ENCODE measurements at places on chromosomes 16 and 17.

GRCh38 chr17:32350666-32351418 is 885 bp downstream of the ZNF207 start:
- peak; percentile 73 for DNase-seq

GRCh38 chr16:53714205-53715022 is 10.5 kb downstream of the FTO start:
- DNase-seq: no peak

- no peak for DNase-seq
These were observed 14.6 kb downstream of the CRISPLD2 start for GRCh38 chr16:84834403-84834772.

DNA sequence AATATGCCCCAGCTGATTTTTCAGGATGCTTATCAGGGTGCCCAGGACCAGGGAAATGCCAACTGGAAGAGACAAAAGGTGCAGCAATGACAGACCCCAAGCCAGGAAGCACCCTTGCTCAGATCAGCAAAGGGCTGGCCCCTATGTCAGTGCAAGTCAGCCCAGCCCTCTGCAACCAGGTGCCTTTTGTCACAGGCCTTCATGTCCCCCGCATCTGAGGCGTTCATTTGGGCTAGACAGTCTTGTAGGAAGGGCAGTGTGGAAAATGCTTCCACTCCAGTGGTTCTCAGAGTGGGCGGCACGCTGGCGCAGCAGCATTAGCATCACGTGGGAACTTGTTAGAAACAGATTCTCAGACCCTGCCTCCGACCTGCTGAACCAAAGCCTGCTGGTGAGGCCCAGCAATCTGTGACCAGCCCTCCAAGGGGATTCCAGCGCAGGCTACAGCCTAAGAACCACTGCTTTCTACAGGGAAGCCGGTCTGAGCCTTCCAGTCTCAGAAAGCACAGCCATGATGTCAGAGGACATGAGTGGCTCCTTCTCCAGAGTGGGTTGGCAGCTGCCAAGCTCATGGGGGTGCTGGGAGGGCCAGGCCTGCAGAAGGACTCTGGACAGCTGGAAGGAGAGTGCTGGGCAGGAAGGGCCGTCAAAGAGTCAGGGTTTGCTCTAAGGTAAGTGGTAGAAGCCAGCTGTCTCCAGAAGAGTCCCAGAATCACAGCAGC is 13.1 kb downstream of the SLC47A2 start:
- DNase-seq: no peak

GRCh38 chr17:75047398-75048098 is 523 bp downstream of the KCTD2 start:
- peak; percentile 16 for DNase-seq

DNA sequence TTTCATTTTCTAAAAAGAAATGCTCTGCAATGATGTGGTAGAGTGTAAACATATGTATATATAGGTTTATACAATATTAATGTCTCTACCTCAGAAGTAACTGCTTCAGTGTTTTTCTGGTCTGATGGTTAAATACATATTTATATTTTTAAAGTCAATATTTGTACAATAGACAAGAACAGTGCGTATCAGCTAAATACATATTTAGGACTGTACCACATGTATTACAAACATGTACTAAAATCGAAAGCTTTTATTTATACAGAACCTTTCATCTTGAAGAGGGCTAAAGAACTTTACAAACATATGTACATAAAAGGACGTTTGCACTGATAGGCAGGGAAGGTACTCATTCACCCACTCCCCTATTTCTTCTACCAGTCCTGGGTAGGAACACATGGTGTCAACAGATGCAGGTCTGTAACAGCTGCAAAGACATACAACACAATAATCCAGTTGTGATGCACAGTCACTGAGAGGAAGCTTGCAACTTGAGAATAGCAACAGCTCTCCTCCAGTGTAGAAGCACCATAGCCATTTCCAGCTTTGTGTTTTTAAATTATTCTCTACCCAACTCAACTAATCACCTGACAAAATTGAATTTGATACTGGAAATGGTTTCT is 206.9 kb upstream of the C17orf78 start:
- no peak for DNase-seq

DNA sequence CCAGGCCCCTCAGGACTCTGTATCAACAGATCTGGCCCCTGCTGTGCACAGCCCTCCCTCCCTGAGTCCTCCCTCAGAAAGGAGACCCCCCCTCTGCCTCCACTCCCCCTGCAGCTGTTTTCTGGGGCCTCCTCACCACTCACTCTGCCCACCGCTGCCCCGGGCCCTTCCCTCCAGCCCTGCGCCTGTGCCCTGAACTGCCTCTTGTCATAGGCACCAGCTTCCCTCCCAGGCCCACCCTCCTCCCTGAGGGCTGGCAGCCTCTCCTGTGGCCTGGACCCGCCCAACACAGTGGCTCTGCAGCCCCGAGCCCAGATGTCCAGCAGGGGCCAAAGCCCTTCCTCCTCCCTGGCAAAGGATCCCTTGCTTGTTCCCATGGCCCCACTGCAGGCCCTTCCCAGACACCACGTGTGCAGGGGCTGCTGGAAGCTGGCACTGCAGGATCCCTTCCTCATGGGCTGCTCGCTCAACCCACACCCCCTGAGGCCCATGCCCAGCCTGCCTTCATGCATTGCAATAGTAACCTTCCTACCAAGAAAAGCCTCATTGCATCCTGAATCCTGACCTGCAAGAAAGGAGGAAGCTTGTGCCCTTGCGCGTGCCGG is 25.8 kb downstream of the GNPTG start:
- DNase-seq: no peak

GRCh38 chr16:26993511-26993910 is 73.2 kb upstream of the C16orf82 start:
- DNase-seq: no peak

DNA sequence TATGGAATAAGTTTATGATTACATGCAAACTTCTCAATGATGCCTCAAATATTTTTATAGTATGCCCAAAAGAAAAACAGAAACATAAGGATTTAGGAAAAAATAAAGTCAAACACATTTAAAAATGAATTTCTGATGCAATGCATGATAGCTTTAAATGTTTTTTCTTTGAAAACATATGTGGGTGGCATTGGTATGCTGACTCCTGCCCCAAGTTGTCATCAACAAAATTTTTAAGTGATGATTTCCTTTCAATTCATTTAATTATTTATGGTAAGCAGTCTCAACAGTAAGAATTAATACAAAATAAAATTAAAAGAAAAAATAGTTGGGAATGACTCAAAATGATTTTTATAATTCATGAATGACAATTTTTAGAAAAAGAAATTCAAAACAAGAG is 104.9 kb downstream of the CEP112 start:
- no peak for DNase-seq

GRCh38 chr17:42922294-42922693 is 21.7 kb downstream of the G6PC1 start:
- no peak for DNase-seq

- no peak for DNase-seq
These were observed 172.8 kb downstream of the IRF8 start for GRCh38 chr16:86071611-86072240.

DNA sequence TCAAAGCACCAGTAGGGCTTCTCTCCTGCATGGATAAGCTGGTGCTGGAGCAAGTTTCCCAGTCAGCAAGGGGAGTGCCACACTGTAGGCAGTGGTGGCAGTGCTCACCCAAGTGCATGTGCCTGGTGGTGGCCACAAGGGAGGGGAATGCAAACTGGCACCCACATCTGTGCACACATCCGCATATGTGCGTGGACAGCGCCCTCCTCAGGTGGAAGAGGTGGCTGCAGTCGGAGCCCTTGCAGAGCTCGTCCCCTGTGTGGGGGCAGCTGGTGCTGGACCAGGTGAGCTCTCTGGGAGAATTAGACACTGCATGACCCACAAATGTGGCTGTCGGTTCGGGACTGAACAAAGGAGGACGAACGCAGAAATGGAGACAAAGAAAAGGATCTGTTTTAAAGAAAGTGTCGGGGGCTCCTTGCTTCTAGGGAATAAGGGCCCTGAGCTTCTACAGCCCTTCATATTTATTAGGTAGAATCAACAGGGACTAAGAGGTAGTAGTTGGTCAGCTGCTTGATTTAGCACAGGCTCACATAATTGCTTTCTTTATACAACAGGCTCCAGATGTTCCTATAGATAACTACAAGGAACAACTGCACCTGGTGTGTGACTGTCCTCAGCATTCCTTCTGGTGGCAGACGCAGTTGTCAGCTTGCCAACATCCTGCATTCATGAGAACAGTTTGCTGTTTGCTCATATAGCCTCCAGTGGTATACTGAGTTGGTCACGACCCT is 5.3 kb upstream of the ZNF689 start:
- DNase-seq: peak; percentile 58

DNA sequence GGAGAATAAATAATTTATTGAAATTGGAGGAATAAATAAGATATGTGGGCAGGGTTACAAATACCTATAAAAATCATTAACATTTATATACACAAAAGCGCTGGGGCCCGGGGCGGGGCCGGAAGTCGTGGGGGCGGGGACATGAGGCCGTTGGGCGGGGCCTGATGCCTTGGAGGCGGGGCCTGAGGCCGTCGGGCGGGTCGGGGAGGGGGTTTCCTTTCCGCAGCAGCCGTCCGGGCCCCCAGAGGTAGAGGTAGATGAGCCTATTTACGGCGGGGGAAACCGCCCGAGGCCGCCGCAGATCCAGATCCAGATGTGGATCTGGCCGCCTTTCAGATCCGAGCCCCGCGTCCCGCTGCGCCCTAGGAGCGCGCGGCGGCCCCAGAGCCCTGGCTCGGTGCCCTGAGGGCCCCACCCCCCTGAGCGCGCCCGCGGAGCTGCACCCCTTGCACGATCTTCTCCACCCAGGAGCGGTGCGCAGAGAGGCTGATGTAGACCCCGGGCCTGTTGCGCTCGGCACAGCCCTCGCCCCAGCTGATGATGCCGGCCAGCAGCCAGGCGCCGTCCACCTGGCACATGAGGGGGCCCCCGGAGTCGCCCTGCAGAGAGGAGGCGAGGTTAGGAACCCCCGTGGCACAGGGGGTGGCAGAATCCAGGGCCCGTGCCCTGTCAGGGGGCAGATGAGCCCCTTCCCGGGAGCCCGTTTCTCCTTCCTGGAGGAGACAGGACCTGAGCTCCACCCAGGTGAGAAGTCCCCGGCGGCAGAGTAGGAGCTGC is 5.1 kb downstream of the PRSS22 start:
- DNase-seq: no peak

GRCh38 chr17:19724501-19725420 is 8.4 kb upstream of the SLC47A2 start:
- DNase-seq: peak; percentile 52

GRCh38 chr16:64919141-64919540 is 202.7 kb downstream of the CDH11 start:
- no peak for DNase-seq

DNA sequence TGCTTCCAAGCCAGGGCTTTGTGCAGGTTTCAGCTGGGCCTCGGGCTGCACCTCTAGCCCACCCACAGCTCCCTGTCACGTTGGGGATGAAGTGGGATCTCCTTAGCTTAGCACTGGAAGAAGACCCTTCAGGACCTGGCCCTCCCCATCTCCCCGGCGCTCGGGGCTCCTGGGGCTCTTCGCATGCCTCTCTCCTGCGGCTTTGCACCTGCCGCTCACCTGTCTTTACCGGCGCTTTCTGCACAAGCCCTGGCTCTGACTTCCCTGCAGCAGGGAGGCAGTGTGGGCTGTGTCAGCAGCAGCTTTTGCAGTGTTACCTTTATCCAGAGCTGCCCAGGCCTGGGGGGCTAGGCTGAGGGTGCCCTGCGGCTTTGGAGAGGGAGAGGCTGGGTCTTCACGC is 52.3 kb downstream of the NT5M start:
- no peak for DNase-seq

GRCh38 chr17:17141279-17141678 is 64.9 kb downstream of the PLD6 start:
- no peak for DNase-seq

GRCh38 chr16:67021321-67021720 is 7.6 kb upstream of the CBFB start:
- DNase-seq: no peak
